ENCODE measurements at places on chromosomes 13 and 19. TPM values are rescaled to one million over a fixed set of nuclear protein-coding genes. Genes with fewer than 3 reads are reported as not detected.
A peak's percentile ranks its signal among the peaks of the same experiment; 100 is the strongest.

The SYCN gene
- total RNA-seq = not detected

The HTR2A gene
- total RNA-seq = 2.1 TPM

The IL17D gene
- 0.54 TPM for total RNA-seq

The ZNF324B gene
- total RNA-seq = 10.5 TPM

The IL12RB1 gene
- not detected for total RNA-seq

The ATP11A gene
- total RNA-seq = 4.9 TPM

The SLC8A2 gene
- 0.38 TPM for total RNA-seq

The CD22 gene
- not detected for total RNA-seq

The DHDH gene
- not detected for total RNA-seq

The NBEA gene
- total RNA-seq = 3.7 TPM

The BCAM gene
- total RNA-seq = 1.3 TPM

DNA sequence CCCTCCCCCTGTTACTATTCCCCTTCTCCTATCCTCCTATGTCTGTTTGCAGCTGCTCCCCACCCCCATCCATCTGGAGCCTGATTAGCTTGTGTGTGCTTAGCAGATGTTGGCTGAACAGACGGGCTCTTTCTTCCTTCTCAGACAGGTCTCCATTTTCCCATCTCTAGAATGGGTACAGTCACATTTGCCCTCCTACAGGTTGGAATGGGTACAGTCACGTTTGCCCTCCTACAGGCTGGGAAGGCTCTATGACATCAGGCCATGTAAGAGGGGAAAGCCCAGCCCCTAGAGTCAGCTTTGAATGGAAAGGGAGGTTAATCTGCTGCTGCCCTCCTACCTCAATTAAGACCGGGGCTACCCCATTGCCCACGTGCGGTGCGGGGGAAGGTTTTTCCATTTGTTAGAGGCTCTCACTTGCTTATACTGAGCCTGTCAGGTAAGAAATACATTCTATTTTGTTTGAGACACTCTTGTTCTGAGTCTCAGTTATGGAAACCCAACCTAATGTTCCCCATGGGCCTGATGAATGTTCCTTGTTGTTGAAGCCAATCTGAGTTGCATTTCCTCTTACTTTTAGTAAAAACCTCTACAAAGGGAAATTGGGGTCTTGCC lies 2.2 kb upstream of the CLEC17A start:
- no peak for DNase-seq

DNA sequence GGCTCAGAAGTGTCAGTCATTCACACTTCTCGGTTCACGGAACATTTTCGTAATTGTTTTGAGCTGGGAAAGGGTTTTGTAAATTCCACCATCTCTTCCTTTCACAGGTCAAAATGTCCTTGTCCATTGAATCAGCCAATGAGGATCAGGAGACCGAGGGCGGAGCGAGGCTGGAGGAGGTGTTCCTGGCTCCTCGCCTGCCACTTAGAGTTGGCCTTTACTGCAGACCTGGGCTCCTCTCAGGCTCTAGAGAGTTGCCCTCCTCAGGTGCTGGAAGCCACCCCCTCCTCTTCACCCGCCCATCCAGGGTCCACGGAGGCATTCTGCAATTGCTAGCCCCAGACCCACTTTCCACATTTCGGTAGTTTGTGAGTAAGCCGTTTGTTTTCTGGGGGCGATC lies 370.4 kb downstream of the IRS2 start:
- DNase-seq = no peak

DNA sequence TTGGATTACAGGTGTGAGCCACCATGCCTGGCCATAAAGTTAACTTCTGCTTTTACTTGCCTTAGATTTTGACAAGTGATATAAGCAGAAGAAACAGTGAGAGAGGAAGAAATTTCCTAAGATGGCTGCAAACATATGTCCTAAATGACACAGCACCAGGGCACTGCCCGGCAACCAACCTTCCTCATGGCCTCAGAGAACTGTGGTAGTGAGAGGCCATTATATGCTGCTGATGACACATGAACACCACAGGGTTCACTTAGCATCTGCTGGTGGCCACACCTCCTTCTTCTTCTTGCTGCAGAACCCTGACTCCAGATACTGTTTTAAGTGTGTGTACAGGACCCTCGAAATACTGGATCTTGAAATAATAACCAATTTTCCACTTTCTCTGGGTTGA lies 88.2 kb downstream of the KCTD12 start:
- DNase-seq = peak; percentile 17

GRCh38 chr13:39822437-39822836 lies 167.0 kb downstream of the COG6 start:
- DNase-seq = no peak

DNA sequence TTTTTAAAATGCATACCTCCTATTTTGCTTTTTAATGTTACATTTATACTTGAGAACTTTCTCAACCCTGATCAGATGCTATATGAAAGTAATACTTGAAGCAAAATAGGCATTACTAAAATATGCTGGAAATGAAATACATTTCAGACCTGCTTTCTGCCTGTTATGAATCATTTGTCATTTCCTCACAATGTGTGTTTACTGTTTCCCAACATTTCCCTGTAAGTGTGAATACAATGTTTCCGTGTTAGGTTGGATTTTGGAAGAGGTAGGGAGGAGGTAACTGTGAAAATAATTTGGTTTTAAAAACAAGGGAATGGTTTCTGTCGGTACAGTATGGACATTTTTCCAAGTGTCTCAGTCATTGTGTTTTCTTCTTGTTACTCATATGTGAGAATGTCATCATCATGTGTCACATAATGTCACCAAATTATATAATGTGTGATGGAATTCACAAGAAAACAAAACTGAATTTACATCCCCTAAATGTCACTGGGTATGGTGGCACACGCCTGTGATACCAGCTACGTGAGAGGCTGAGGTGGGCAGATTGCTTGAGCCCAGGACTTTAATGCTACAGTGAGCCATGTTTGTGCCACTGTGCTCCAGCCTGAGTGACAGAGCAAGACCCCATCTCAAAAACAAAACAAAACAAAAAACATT lies 43.0 kb downstream of the ZAR1L start:
- peak; percentile 46 for DNase-seq

DNA sequence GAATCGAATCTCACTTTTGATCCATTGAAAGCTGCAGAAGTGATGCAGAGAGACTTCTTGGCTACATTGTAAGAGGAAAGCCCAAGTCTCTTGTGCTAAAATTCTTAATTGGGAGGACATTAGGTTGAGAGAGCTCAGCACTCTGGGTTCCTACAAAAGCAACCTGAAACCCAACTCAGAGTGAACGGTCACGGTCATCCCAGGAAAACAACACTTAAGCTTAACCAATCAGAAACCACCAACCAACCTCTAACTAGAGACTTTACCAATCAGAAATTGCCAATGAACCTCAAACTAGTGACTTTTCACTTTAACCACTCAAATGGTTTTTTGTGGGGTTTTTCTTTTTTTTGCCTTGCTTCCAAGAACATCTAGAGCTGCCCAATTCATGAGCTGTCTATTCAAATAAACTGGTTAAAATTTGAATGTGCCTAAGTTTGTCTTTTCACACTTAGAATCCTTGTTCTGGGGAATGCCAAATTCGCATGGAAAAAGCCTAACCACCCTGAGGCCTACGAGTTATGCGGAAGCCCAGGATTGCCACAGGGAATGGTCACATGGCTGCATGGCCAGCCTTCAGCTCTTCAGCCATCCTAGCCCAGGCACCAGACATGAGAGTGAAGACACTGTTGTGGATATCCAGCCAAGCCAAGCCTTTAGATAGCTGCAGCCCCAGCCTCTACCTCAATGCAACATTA lies 17.8 kb upstream of the CLN5 start:
- no peak for DNase-seq

- DNase-seq = no peak
Measured at GRCh38 chr13:50654331-50654730, 189.2 kb downstream of the DLEU7 start.

- peak; percentile 81 for DNase-seq
Measured at GRCh38 chr13:29684441-29684840, 89.0 kb upstream of the SLC7A1 start.

GRCh38 chr13:112670864-112671263 lies 19.0 kb upstream of the ATP11A start:
- no peak for DNase-seq

GRCh38 chr19:41001243-41001971 lies 10.3 kb downstream of the CYP2B6 start:
- no peak for DNase-seq

GRCh38 chr19:11197291-11198174 lies at the start of gene KANK2:
Gene KANK2, minus strand, starts transcription at chr19:11197545. Its CDS starts 3,034 bp downstream, at chr19:11194511.
- DNase-seq = peak; percentile 90

- DNase-seq = no peak
Measured at GRCh38 chr19:1377965-1378785, 5.5 kb upstream of the NDUFS7 start.

- DNase-seq = no peak
Measured at GRCh38 chr13:113732176-113732960, 26.7 kb upstream of the TMEM255B start.

GRCh38 chr13:59750860-59751259 lies 412.9 kb downstream of the DIAPH3 start:
- peak; percentile 68 for DNase-seq

DNA sequence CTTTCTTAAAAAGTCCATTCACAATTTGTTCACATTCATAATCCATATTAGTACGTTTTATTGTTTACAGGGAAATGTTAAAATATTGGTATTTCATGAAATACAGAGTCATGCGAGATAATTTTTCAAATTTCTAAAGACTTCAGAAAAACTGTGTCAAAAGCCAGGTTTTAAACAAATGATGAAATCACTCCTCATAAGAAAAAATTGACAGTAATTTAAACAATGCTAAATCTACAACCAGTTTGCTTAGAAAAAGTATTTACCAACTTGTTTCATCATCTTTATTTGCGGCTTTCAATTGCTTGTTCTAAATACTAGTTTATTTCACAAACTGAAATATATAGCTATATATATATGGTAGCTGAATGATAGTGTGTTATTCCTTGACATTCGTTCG lies 1.2 kb upstream of the NALCN start:
- DNase-seq = no peak

DNA sequence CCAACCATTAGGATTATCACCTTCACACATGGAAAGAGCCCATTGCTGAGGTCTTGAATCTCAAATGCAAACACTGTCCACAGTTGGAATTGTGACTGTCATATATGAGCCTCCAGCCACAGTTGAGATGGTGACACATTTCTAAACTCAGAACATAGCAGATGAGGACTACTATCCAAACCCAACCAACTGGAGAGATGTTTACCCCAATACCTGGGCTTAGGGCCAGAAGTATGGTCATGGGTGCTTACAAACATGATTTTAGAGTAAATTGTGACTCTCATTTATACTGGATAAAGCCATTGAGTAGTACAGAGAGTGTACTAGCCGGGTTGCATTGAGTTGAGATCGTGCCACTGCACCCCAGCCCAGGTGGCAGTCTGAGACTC lies 14.0 kb upstream of the ZNF681 start:
- no peak for DNase-seq

DNA sequence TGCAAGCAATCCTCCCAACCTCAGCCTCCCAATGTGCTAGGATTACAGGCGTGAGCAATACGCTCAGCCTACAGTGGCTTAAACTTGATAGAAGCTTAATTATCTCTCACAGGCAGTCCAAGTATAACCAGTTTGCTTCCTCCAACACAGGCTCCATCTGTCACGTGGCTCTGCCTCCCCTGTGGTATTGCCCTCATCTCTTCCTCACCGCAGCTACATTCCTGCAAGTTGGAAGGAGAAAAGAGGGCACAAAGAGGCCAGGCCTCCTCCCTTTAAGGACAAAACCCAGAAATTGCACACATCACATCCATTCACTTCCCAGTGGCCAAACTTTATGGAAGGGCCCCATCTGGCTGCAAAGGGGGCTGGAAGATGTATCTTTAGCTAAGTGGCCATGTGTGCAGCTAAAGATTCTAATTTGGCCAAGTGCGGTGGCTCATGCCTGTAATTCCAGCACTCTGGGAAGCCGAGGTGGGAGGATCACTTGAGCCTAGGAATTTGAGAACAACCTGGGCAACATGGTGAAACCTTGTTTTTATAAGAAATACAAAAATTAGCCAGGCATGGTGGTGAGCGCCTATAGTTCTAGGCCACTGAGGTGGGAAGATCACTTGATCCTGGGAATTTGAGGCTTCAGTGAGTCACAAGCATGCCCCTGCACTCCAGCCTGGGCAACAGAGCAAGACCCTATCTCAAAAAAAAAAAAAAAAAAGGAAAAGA lies 3.1 kb upstream of the SDHAF1 start:
- DNase-seq = peak; percentile 16

GRCh38 chr13:106423530-106423929 lies 111.9 kb downstream of the EFNB2 start:
- DNase-seq = no peak

GRCh38 chr19:53165691-53166091 lies 6.8 kb upstream of the ZNF347 start:
- DNase-seq = no peak

- no peak for DNase-seq
Measured at GRCh38 chr19:49213791-49214190, 56.2 kb downstream of the TRPM4 start.

DNA sequence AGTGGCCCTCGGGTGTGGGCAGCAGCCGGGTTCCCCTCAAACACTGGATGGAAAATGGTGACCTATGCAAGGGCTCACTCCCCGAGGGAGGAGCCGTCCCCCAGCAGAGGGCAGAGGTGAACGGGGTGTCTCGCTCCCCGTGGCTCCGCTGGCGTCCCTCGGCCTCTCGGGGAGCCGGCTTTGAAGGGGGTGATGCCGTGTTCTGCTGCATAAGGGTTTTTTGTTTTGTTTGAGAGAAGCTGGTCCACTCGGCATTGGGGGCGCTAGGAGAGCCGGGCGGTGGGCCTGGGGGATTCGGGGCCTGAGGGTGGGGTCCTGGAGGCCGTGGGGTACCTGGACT lies 4.0 kb downstream of the EFNA2 start:
- DNase-seq = no peak

- no peak for DNase-seq
Measured at GRCh38 chr13:62246581-62246980, 830.9 kb upstream of the PCDH20 start.

Measured in GM23248 (cell line).